T follicular helper cell (primary cell): ENCODE measurements at places on chromosomes 11 and 22.
A peak's percentile ranks its signal among the peaks of the same experiment; 100 is the strongest.

- no peak for DNase-seq
Observed at GRCh38 chr11:80944758-80945157, 1503.9 kb upstream of the TENM4 start.

- DNase-seq, result no peak
Observed at GRCh38 chr11:99968336-99968735, 718.8 kb upstream of the ARHGAP42 start.

DNA sequence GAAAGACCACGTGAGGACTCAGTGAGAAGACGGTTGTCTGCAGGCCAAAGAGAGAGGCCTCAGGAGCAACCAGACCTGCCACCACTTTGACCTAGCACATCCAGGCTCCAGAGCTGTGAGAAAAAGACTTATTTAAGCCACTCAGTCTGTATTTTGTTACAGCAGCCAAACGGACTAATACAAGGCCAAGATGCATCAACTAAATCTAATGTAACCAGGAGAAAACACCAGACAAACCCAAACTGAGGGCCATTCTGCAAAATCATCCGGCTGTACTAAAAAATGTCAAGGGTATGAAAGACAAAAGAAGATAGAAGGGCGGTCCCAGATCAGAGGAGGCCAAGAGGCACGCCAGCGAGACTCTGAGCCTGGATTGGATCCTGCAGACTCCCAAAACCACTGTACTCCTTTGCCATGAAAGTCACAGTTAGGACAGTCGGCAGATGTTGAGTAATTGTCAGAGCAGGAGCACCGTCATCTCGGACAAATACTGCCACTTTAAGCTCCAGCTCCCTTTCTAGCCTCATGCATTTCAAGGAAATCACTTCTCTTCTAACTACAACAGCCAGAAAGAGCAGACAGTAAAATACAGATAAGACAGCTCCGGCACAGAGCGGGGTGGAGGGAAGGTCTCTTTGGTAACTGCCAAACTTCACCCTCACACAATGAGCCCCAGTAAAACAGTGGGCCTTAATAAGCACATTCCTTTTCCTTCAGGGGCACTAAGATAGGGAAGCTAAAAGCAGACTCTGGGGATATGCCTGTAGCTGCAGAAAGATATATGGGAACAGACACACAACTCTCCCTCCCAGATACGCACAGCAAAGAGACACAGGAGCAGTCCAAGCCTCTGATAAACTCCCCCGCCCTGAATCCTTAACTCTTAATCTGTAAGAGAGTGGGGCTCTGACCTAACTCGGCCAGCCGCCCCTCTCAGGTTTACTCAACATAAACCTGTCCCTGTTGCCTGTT lies 3.5 kb upstream of the ZP1 start:
- DNase-seq, result no peak

DNA sequence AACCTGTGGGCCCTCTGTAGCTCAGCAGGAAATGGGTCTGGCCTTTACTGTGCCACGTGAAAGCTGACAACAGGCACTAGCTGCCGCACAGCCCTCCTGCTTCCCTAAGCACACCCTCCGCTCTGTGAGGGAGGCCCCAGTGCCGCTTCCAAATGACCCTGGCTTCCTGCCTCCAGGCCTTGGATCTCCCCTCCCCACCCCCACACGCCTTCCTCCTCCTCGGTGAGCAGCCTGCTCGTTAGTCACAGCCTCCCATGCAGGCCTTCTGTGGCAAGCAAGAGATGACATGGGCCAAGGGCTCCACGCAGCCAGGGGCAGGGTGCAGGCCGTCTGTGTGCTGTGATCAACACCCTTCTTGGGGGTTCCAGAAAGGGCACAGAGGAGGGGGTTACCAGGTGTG lies 15.3 kb upstream of the RASL10A start:
- no peak for DNase-seq

GRCh38 chr22:35620624-35621251 lies 3.6 kb upstream of the MB start:
- no peak for DNase-seq

DNA sequence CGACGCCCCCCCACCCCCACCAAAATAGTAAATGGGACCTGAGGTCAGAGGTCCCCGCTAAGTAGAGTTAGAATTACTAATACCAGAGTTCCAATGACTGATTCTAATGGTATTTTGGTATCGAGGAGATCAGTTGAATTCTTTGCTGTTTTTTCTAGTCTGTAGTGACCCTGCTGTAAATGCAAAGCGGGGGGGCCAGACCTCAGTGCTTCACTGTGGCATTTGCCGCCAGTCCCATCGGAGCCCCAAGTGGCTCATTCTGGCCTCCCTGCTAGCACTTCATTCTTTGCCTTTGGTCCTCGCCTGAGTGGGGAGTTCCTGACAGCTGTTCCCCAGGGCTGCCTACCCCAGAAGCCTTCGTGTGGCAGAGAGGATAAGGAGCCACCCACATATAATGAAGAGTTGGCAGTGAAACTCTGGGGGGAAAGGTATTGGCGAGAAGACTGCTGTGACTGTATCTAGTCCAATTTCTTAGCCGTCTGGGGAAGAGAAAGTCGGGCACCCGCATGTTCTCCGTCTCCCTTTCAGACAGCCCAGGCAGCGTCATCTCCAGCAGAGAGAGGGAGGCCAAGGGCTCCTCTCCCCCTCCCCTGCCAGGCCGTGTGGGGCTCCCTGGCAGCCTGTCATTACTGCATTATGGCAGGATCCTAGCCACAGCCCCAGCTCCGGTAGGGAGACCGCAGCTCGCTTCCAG lies 19.4 kb upstream of the CABP7 start:
- no peak for DNase-seq

- DNase-seq, result no peak
Observed at GRCh38 chr22:35638001-35638400, 10.2 kb upstream of the APOL6 start.

GRCh38 chr22:28344918-28345703 lies 334.5 kb downstream of the TTC28 start:
- no peak for DNase-seq

GRCh38 chr11:2701898-2702434 lies 2.2 kb upstream of the KCNQ1OT1 start:
- no peak for DNase-seq

- DNase-seq, result no peak
Observed at GRCh38 chr22:21582801-21583740, 15.6 kb downstream of the UBE2L3 start.

DNA sequence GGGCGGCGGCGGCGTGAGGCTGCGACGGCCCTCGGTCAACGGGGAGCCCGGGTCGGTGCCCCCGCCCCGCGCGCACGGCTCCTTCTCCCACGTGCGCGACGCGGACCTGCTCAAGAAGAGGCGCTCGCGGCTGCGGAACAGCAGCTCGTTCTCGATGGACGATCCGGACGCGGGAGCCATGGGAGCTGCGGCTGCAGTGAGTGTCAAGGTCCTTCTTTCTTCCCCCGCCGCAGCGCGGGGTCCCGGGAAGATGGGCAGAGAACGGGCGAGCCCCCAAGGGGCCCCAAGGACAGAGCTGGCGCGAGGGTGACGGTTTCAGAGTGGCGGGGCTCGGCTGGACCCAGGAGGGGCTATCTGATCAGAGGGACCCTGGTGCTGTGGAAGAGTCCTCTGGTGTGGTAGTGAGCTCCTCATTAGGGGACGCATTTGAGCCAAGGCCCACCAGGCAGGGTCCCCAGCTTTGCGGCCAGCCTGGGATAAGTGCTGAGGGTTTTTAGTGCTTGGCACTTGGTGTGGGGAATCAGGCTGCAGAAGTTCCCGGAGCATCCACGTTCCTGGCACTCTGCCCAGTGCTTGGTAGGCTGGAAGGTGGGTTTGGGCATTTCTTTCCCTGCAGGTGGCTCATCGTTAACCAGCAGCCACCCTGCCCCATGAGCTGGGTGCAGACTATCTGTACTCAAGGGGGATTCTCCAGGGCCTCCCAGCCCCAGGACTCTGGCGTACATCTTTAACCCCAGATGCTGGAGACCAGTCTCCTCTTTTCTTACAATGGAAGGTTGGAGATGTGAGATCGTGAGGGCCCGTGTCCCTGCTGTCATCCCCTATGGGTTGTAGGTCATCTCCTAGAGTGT lies 9.8 kb downstream of the EHBP1L1 start:
- DNase-seq, result no peak

DNA sequence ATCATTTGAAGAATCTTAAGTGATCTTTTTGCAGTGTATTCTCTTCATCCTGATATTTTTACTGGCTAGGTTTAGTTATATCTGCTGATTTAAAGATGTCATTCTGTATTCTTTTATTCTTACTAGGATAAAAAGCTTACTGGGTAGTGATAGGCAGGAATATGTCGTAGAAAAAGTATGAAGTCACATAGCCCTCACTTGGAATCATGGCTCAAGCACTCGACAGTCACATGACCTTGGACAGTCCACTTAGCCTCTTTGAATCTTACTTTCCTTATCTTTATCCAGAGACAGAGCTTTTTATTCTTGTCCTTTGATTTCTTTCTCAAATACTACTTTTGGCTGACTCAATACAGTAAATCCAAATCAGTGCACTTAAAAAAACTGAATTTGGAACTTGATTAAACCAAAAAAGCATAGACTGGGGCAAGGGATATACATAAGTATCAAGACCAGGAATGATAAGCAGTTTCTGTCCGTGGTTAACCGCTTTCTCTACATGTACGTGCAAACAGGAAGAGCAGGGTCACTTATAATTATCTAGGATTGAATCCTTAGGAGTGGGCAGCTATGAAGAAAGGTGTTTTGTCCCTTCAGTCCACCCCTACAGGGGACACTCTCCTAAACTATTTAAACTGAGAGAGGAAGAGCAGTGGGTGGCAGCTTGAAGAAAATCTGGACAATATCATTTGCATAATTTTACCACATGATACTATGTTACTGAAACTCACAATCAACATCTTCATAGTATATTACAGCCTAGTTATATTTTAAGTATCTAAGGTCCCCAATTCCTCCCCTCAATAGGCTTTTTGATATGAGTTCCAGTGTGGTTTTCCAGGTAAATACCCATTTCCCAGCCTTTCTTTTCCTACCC lies 8.0 kb downstream of the MMP7 start:
- DNase-seq, result no peak

DNA sequence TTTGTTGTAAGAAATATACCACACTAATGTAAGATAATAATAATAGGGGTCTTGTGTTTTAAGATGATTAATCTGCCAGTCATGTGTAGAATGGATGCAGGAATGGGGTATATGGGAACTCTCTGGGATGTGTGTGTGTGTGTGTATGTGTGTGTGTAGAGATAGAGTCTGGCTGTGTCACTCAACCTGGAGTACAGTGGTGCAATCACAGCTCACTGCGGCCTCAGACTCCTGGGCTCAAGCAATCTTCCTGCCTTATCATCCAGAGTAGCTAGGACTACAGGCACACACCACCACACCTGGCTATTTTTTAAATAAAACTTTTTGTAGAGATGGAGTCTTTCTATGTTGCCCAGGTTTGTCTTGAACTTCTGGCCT lies 11.5 kb upstream of the PANX1 start:
- DNase-seq, result no peak

- DNase-seq, result no peak
Observed at GRCh38 chr22:47564651-47565434, 802.4 kb downstream of the TBC1D22A start.

DNA sequence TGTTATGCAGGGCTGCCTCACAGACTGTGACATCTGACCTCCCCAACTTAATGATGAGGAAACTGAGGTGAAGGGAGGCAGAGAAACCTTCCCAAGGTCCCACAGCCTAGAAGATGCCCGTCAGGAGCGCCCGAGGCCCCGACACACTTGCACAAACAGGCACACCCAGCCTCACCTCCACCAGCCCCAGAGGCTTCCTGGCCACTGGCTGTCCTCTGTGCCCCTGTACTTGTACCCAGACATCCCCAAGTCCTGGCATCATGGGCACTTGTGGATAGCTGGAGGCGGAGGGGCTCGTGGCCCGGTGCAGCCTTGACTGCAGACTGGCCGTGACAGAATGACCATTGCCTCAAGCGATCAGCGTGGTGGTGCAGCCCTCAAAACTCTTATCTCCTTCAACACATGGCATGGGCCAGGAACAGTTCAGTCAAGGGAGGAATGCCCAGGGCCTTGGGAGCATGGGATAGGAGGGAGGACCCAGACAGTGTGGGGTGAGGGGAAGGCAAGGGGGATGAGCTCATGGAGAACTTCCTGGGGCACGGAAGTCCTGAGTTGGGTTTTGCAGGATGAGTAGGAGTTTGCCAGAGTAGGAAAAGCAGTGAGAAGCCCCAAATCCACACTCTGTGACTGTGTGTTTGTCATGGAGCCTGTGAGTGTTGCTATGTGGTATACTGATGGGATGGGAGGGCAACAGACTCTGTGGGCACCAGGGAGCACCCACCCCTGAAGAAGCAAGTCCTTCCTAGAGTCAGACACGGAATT lies 25.8 kb upstream of the PPARA start:
- no peak for DNase-seq

GRCh38 chr11:33207408-33207985 lies 46.2 kb upstream of the CSTF3 start:
- no peak for DNase-seq

DNA sequence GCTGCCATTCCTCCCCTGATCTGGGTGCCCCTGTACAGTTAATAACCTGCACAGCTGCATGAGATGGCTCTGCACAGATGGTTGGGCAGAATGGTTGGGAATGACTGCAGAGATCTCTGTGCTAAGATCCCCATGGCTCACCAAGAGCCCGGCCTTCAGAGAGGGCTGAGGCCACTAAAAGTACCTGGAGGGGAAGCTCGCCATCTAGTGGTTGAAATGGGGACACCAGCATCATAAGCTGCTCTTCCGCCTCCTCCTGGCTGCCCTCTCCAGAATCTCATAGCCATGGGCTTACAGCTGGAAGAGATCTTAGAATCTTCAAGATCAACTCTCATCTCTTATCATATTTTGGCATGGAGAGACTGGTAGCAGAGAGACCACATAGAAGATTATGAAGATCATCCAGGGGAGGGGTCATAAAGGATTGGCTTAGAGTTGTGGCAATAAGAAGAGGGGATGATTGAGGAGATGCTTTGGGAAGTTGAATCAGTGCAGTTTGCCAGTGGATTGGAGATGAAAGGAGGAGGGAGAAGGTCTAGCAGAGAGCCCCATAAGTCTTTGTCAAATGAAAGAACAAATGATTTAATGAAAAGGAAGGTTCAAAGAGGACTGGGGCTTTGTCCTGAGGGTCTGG lies 22.0 kb upstream of the TLCD5 start:
- peak; percentile 35 for DNase-seq

- no peak for DNase-seq
Observed at GRCh38 chr22:43570531-43571165, 158.8 kb downstream of the MPPED1 start.

GRCh38 chr11:60098508-60098907 lies 10.0 kb downstream of the MS4A2 start:
- no peak for DNase-seq

- no peak for DNase-seq
Observed at GRCh38 chr11:32366666-32367065, 68.7 kb downstream of the WT1 start.

- no peak for DNase-seq
Observed at GRCh38 chr11:93832780-93833179, 17.6 kb downstream of the VSTM5 start.

GRCh38 chr11:34627197-34627596 lies 6.3 kb downstream of the EHF start:
- DNase-seq, result no peak

DNA sequence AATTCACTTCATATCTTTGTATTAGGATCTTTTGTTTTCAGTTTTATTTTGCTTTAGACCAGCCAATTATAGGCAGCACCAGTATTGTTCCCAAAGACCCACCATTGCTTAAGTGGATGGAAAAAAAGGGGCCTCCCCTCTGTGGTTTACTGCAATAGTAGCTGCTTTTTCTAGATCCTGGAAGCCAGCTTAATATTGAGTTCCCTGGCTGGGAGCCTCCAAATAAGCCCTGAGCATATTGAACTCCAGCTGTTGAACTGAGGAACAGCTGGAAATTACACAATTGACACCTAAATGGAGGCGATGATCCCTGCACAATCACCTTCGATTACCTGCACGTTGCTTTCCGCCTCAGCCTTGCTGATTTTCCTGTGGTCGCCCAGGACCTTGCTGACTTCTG lies 576.0 kb downstream of the SOX6 start:
- no peak for DNase-seq

GRCh38 chr11:47905358-47906059 lies 57.4 kb upstream of the NUP160 start:
- no peak for DNase-seq
